ENCODE measurements at places on chromosomes 3 and 15.
A peak's percentile ranks its signal among the peaks of the same experiment; 100 is the strongest.

DNA sequence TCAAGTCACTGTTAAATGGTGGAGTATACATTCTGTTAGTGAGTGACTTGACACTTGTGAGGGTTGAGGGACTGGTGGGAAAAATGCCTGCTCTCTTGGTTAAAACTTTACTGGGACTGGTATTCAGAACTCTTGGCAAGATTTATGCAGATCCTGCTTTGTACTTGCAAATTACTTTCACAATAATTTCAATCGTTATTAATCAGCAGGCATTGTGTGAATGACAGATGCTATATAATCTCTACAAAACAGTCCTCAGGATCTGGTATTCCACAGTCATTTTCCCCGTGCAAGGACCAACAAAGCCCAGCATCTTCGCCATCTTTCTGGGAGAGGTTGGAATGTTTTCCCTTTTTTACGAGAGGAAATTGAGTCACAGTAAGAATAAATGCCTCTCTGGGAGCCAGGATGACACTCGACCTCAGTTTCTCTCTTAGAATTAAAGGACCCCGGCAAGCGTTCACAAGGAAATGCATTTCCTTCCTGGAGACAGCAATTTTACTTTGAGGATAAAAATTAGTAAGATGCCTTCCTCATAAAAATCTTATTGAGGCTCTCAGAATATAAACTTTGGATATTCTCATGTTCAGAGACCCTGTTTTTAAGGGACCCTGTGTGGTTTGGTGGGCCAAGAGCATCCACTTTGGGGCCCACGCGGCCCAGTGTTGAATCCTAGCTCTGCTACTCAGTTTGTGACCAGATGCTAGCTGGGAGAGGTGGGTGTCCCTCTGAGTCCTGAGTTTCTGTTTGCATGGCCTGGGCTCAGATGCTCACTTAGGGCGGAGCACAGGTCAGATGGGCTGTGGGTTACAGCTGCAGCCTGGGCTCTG lies 45.3 kb upstream of the PLCL2 start:
- no peak for DNase-seq

DNA sequence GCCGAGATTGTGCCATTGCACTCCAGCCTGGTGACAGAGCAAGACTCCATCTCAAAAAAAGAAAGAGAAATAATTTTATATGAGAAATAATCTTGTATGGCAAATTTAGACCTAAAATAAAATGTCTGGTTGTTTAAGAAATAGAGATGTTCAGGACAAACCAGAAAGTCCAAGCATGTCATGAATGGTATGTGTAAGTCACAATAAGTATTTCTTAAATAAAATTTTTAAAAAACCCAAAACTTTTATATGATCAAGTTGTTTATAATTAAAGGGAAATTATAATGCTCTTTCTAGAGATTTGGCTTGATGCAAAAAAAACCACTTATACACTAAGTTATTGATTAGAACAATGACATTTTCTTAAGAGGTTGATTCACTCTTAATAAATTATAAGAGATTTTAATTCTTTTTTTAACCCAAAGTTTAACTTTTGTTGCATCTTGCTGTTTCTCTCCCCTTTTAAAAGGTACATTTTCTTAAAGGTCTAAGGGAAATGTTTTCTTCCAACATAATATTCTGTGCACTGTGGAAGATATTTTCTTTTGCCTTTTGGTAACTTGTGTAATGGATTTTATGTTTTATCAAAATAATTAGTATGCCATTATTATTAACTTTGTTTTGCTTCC lies 105.7 kb downstream of the RTP4 start:
- no peak for DNase-seq

DNA sequence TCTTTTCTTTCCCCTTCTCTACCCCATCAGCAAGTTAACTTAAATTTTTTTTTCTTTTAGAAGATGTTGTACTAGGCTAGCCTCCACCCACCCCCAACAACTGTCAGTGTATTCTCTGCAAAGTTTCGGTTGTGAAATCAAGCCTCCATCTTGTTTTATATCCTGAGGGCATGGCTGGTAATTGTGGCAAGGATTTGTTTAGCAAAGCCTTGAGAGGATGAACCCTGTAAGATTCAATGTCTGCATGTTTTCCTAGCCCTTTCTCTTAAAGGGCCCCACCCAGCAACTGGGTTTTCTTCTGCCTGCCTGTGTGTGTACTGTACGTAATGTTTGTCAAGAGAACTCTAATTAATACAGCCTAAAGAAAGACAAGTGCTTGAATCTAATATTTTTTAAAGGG lies 475.3 kb downstream of the FHIT start:
- DNase-seq, result no peak

GRCh38 chr3:168977716-168978374 lies 685.7 kb downstream of the MECOM start:
- DNase-seq, result no peak

DNA sequence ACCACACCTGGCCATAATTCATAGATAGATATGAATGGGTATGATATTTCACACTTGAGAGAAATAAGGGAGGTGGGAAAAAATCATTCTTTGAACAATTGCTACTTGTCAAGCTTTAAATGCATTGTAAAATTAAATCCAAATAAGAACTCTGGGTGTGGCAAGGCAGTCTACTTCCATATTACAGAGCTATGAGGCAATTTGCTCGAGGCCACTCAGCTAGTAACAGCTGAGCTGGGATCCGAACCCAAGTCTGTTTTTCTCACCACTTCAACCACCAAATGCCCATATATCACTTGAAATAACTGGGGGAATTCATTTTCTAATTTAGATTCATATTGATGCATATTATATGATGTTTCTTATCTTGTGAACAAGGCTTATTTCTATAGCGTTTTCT lies 482.2 kb upstream of the ADAMTS9 start:
- no peak for DNase-seq

DNA sequence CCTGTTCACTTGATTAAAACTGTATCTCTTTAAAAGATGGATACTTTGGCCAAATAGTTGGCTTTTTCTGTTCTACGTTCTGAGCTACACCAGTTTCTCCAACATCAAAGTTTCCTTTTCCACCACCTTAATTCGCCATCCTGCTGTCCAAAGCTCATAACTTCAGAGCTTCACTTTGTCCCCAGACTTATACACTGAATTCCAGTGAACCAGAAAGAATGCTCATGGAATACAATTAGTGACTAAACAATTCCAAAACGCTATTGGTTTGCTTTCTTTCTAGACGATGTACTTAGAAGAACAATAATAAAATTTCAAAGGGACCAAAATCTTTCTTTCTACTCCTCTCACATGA lies 23.2 kb downstream of the GPR15 start:
- DNase-seq, result no peak

DNA sequence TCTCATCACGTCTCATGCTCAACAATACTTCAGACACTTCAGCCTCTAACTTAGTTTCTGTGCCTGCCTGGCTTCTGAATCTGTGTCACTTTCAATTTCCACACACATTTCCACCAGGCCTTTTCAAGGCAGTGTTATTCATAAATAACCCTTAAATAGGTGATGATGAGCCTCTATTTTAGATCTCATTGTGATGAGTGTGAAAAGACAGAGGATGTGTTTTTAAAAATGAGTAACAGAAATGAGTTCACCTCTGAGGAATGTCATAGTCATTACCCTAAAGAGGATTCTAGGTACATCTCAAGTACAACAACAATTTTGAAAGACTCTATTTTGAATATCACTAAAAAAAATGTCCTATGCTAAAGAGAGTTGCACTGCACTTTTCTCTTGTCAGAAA lies 64.6 kb downstream of the STAC start:
- no peak for DNase-seq

GRCh38 chr15:66323312-66323928 lies 30.1 kb downstream of the DIS3L start:
- DNase-seq, result no peak

GRCh38 chr3:154143873-154144272 lies 22.7 kb downstream of the ARHGEF26 start:
- DNase-seq, result no peak

- DNase-seq, result no peak
Measured at GRCh38 chr3:53705024-53705745, 141.0 kb downstream of the CHDH start.

- DNase-seq, result no peak
Measured at GRCh38 chr3:129747136-129747535, 140.7 kb upstream of the PLXND1 start.

DNA sequence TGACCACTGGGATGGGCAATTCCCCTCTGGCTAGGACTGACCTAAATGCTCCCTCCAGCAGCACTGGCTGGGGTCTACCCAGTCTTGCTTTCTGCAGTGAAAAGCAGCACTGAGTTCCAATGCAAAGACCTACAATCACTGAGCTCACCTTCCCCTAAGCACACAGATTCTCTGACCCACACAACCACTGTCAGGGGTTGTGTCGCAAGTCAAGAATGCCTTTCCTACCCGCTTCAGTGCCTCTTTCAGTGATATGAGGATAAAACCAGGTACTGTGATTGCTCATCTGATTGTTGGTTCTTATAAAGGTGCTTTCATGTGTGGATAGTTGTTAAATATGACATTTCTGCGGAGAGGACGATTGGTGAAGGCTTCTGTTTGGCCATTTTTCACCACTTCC lies 345.6 kb downstream of the GAP43 start:
- DNase-seq, result no peak

DNA sequence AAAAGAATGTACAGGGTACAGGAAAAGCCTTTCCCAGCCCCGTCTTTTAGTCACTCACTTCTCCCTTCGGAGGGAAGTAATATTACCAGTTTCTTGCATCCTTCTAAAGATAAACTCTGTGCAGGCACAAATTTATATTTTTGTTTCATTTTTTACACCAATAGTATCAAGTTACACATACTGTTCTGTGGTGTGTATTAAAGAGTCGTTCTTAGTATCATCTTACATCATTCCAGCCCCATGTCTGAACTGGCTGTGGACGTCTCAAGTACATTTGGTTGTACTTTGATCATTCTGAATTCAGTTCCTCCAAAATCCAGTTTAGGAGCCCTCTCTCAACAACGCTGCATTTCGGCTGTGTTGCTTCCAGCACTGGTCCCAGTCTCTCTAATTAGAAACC lies 68.7 kb downstream of the LMLN start:
- DNase-seq, result no peak

DNA sequence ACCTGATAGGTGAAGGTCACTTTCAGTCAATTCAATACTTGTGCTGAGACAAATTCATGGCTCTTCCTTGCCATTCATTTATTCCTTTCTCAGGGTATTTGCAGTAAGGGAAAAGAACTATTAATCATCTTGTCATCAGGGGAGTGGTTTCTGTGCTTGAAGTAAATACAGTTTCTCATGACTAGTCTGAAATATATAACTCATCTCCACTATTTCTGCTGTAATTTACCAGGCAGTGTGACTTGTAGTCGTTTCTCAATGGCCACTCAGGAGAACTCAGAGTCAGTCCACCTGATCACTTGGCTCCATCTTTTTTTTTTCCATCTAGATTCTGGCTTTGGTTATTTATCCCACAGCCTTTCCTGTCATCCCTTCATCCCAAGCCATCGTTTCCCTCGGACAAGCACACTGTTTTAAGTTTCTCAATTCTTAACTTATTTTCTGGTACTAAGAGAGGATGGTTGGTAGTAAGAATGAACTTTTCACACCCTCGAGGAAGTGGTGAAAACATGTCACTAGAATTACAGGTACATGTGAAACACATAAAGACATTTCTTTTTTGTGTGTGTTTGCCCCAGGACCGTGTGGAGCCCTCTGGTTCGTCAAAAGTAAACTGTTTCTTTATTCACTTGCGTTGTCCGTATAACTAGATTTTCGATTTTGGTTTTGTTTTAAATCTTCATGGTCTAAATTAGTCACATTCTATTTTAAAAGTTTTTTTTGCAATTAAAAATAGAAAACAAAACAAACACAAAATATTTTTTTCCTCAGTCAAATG lies 620.2 kb downstream of the ZBBX start:
- no peak for DNase-seq

DNA sequence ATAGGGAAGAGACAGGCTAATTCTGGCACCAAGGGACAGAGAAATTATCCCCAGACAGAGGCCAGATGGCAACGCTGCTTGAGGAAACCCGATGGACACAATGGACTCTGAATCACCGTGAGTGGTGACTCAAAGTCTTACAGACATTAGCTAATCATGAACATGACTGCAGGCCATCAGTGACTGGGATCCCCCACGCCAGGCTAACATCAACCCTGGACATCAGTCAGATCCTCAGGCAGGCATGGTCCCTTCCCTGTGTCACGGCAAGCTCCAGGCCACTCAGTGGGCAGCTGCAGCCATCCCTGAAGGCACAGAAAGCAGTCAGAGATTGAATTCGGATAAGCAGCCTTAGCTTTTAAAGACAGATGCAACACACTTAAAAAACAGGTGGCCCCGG lies 23.8 kb upstream of the OXTR start:
- no peak for DNase-seq

DNA sequence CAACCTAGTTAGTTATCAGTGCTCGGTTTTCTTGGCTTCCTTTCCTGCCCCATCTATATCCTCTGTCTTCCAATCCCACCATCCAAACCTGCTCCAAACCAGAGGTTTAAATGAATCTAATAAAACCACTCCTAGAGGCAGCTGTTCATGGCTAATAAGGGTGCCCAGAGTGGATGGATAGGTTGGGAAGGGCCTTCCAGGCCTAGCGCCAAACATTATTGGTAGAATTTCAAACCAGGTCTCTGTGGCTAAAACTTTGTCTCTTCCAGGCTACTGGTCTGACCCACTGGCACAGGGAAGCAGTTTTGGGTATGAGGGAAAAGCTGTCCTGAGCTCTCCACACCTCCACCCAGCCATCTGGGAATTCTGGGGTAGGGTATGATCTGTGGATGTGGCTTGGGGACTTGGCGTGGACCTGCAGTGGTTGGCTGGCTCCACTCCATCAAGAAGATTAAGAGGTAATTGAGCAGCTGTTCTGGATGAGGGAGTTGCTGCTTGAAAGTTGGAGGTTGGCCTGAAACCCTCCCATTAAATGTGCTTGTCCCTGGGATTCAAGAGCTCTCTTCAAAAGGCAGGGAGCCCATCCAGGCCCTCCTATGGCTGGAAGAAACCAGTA lies 29.3 kb upstream of the INSYN1 start:
- DNase-seq, result no peak

- no peak for DNase-seq
Measured at GRCh38 chr15:49673861-49674260, 53.0 kb downstream of the DTWD1 start.

GRCh38 chr3:154149286-154149685 lies 28.1 kb downstream of the ARHGEF26 start:
- DNase-seq, result no peak

- DNase-seq, result no peak
Measured at GRCh38 chr15:41340189-41340695, 7.6 kb downstream of the NUSAP1 start.

GRCh38 chr3:177928172-177928873 lies 607.9 kb upstream of the KCNMB2 start:
- peak; percentile 23 for DNase-seq

- no peak for DNase-seq
Measured at GRCh38 chr15:29840926-29841325, 18.7 kb upstream of the TJP1 start.

GRCh38 chr3:127783642-127784160 lies 38.6 kb downstream of the MGLL start:
- no peak for DNase-seq

GRCh38 chr15:100932676-100933348 lies 13.7 kb downstream of the LRRK1 start:
- DNase-seq, result no peak

DNA sequence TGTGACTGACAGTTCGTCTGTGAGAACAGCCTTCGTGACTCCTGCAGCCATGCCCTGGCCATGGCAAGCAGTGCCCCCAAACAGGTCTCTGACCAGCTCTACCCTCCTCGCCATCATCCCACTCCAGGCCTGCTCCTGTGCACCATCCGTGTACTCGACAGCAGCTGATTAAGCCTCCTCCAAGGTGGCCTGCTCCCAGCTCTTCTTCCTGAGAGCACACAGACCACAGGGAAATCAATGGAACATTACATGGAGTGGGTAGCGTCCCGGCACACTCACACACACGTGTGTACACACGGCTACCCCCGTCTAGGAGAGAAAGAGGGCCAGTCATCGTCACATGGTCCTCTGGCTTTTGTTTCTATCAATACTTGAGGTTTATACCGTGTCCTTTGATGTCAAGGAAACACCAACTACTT lies 21.1 kb downstream of the ANXA2 start:
- DNase-seq, result no peak

Data from COR-L47 (cell line).